ENCODE measurements at places on chromosomes 11 and 22. TPM values are rescaled to one million over a fixed set of nuclear protein-coding genes. Genes with fewer than 3 reads are reported as not detected.

SNX32 gene
- total RNA-seq, result 0.08 TPM

ASCL2 gene
- total RNA-seq, result not detected

CHRNA10 gene
- total RNA-seq, result 1.3 TPM

DDI1 gene
- total RNA-seq, result not detected
